ENCODE measurements at places on chromosomes 7 and 10.

DNA sequence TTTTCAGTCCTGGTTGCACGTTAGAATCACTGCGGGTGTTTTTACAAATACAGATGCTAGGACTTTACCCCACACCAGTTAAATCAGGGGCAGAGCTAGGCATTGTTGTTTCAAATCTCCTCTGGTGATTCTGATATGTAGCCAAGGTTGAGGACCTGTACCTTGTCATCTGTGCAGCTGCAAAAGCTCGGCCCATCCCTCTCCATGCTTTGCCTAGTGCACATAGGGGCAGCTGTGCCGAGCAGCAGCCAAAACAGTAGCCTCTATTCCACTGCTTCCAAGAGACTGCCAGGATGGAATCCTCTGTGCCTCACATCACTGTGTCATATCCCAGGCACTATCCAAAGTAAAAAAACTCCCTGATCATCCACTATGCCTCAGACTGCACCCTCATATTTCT, 181.3 kb downstream of the CDK14 start:
- no peak for DNase-seq

DNA sequence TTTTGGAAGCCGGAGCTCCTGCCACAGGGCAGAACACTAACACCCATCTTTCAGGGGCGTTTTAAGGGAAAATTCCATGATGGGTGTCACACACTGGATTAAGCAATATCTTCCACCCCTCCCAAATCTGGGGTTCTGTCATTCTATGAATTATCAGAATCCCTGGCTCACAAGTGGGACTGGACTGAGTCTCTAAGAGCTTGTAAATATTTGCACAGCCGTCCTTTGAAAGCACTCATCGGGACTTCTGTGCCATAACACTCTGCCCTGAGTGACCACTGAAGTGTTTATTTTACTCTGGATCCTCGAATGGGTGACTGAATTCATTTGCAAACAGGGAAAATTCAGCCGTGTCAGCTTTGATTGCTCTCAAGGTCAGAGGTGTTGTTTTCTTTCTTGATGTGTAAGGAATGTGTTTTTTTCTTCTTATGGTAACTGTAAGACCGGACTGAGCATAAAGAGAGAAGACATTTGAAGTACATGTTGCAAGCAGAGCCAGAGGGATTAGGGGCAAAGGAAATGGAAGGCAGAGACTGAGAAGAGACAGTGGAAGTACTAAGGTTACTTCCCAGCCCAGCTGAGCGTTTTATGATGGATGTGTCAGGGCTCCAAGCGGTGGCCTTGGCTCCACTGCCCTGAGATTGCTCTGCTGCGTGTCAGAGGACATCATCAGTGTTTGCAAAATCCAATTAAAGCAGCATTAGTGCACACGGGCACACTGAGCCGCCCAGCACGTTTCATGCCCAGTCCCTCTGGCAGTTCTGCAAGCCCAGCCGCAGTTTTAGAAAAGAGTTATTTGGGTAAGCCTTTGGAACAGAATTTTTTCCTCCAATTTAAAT, 17.7 kb upstream of the GTPBP4 start:
- DNase-seq, result no peak

DNA sequence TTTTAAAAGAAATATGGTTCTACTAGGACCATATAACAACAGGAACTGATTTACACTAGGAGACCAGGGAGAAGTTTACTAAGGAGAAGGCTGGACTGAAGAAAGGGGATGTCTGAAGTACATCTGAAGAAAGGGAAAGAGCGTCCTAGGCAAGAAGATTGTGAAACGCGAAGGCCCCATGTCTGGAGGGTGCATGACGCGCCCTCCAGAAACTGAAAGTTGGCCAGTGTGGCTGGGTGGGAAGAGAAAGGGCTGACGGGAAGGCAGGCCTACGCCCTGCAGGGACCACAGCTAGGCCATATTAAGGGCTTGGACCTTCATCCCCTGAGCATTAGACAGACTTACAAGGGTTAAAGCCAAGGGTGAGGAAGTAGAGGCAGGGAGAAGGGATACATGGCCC, 158.0 kb downstream of the TRIL start:
- DNase-seq, result no peak

- no peak for DNase-seq
These were observed 146.0 kb upstream of the STEAP4 start for GRCh38 chr7:88452646-88453045.

DNA sequence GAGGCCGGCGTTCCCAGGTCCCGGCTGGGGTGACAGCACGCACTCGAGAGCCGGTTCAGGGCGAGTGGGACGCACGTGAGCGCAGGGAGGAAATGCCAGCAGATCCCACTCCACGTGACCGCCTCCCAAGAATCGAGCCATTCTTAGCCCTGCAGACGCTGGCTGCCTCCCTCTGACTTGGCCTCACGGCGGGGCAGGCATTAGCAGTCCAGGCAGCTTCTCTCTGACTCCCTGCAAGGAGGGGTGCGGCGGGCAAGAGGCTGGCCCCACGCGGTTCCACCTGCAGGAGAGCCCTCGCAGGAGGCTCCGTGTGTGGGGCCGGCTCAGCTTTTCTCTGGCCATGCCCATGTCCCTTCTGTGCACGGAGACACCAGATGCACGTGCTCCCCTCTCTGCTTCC, 10.1 kb downstream of the GPR146 start:
- no peak for DNase-seq

DNA sequence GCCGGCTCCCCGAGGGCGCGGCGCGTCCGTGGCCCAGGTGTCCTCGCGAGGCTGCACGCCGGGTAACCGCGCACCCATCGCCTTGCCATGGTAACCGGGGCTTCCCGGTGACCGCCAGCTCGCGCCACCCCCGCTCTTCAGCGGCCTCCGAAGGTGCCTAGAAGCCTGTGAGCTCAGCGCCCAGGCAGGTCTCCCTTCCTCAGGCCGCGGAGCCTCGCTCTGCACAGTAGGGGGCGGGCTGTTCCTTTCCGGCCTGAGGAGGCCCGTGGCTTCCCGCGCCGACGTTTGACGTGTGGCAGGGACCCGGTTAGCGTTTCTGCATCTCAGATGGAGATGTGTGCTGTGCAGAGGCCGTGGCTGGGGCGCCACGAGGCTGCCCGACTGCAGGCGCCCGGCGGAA, 117.1 kb downstream of the DYNC2I1 start:
- DNase-seq, result peak; percentile 38

DNA sequence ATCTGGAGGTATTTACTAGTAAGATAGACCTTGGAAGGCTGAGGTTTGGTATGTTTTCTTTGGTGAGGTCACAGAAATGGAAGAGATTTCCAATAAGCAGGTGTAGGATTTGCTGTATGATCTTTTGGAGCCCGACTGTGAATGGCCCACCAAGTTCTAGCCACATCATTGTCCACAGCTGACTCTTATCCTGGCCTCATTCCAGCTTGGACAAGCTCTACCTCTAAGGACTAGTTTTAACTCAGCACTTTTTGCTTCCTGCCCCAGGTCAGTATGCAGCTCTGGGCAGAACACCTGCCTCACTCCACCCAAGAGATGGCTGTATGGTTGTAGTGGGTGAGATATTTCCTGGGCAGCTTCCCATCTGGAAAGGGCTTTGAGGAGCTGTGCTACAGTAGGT, 6.1 kb upstream of the CPA4 start:
- DNase-seq, result no peak

DNA sequence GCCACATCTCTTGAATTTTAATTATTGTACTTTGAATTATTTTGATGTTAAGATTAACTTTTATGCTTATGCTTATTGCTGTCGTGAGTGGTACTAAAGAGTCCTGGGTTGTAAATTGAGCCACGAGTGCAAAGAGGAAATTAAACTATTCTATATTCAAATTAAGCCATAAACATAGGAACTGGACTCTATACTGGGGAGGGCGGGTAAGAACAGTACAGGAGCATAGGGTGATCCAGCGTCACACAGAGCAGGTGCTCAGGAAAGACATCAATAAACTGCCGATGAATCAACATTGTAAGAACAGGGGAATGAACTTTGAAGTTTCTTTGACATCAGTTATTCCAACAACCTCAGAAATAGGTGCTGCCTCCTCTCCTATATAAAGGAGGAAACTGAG, 219.6 kb downstream of the CACNB2 start:
- DNase-seq, result no peak

DNA sequence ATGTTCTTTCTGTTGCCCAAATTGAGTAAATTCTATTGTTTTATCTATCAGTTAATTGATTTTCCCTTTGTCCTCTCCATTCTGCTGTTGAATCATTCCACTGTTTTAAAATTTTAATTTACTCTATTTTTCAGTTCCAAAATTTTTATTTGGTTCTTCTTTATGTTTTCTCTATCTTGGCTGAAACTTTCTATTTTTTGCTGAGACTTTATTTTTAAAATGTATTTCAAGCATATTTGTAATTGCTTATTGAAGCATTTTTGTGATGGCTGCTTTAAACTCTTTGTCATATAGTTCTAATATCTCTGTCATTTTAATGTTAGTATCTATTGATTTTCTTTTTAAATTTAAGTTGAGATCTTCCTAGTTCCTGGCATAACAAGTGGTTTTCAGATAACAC, 60.5 kb downstream of the OR13A1 start:
- DNase-seq, result no peak

GRCh38 chr7:95436407-95436806, 1.6 kb upstream of the PON2 start:
- DNase-seq, result no peak

DNA sequence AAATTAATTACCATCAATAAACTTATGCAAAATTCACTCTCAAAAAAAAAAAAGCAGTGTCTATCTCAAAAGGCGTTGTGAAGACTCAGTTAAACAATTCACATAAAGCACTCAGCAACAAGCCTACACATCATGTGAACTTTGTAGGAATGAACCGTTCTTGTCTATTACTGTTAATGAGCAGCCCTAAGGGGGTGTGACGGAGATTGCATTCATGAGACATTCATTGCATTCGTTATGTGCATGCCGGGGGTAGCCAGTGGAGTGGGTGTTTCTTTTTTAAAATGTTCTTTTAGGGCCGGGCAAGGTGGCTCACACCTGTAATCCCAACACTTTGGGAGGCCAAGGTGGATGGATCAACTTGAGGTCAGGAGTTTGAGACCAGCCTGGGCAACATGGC, 193.0 kb downstream of the PRPF18 start:
- no peak for DNase-seq

- DNase-seq, result no peak
These were observed 61.3 kb downstream of the UNCX start for GRCh38 chr7:1293950-1294411.

- no peak for DNase-seq
These were observed 1017.6 kb downstream of the SORCS3 start for GRCh38 chr10:105658696-105659095.
